Stimulated activated CD4-positive, alpha-beta T cell treated with anti-CD3 and anti-CD28 coated beads, Interleukin-1b, Interleukin-23, amount 100 ng/mL, for 1 hour (primary cell): ENCODE measurements at places on chromosomes 1 and 21.

DNA sequence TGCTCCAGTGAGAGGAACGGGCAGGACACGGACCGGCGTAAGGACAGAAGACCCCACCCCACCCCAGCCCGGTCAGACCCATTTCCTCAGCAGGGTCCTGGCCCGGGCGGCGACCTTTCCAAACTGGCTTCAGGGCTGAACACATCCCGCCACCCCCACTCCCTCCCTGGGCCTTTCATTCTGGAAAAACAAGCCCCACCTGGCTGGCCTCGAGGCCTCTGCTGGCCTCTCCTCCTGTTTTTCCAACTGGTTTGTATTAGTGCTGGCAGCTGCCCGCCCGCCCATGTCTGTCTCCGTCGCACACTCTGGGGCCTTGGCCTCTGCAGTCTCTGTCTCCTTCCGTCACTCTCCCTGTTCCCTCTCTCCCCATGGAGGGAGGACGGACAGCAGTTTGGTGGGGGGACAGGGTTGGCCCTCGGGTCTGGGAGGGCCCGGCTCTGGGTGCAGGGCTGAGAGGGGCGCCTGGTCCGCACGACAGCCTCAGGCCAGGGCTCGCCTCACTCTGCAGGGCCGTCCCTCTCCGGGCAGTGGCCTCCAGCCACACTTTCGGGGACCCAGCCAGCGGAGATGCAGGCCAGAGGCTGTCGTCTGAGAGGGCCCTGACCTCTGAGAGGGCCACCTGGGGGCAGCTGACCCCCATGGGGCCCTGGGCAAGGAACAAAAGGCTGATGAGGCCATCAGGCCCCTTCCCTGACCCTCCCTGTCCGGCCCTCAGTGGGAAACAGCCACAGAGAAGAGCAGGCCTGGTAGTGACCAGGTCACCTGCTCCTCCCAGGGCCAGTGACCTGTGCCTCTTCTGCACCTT is 1.5 kb upstream of the MXRA8 start:
- DNase-seq, result no peak

- DNase-seq, result no peak
Observed at GRCh38 chr1:235642011-235642942, 7.3 kb downstream of the GNG4 start.

DNA sequence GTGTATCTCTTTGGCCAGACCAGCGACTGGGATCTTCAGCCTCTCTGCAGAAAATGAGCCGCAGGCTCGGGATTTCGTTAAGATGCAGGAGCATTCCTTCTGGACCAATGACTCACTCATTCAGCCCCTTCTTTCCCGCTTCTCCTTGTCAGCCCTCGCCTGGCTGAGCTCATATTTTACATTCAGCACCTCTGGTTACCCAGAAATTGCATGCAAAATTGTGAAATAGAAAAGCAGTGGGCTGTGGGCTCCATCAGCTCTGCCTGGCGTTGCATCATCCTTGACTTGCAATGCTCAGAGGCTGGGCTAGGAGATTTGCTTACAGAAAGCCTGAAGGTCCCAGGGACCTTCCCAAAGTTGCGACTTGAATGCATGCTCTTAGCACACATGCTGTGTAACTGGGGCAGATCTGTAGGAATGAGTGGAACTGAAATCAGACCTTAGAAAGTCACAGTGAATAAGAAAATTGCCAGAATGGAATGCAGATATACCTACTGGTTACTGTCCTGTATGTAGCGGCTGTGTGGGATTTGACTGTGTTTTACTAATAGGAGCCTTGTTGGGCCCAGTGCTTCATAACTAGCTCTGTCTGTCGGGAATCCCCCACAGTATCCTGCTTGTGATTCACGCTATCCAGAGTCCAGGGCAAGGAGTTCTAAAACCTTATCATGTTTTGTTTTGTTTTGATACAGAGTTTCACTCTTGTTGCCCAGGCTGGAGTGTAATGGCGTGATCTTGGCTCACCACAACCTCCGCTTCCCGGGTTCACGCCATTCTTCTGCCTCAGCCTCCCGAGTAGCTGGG is 444.8 kb downstream of the KIF26B start:
- no peak for DNase-seq

DNA sequence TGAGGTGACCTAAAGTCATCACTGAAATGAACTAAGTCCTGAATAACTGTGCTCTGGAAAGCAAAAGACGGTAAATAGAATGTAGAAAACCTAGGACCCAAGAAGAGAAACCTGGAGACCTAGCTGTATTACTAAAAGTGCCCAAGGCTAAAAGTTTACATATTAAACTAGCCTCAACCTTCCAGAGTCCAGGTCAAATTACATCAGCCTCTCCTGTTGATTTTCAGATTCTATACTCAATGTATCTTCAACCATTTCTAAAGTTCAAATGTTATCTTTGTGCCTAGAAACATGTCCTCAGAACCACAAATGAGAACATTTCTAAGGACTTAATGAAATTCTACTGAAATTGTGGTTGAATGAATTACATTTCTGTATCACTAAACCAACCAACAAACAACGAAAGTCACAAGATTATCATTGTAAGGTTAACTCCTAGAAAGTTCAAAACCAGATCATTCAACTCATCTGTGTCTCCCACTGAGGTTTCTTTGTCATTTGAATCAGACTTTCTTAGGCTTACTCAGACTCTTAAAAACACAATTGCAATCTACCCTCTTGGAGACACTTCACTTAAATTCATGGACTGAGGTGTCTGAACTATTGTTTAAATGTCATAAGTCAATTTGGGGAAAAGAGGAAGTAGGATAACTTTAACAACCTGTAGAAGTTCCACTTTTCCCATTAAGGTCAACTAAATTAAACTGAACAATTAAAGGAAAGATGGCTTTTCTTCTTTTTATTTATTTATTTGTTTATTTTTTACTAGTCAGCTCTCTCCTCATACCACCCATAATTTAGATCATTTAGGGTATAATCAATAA is 207.7 kb downstream of the BARHL2 start:
- DNase-seq, result no peak

DNA sequence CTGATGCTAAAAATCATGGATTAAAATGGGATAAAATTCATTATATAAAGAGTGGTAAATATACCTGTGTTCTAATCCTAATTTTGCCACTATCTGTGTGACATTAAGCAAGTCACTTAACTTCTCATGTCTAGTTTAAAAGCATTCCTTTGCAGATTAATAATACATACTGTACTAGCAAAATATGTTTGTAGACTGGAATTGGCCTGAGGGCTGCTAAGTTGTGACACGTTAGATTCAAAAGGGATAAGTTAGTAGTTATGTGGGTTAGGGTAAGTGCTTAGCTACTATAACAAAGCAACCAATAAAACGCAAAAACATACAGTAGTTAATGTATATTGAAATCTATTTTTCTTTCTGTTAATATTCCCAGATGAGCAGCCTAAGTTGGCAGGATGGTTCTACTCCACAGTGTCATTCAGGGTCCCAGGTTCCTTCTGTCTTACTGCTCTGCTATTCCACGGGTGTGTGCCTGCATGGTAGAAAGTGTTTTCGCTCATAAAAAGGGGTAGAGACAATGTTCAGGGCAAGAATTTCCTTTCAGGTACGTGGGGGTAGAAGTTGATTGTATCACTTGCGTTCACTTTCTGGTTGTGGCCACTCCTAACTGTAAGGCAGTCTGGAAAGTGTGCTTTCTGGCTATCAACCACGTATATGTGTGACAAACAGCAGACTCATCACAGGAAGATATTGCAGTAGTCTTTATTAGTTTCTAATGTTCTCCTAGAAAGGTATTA is 239.8 kb downstream of the NFIA start:
- DNase-seq, result no peak

DNA sequence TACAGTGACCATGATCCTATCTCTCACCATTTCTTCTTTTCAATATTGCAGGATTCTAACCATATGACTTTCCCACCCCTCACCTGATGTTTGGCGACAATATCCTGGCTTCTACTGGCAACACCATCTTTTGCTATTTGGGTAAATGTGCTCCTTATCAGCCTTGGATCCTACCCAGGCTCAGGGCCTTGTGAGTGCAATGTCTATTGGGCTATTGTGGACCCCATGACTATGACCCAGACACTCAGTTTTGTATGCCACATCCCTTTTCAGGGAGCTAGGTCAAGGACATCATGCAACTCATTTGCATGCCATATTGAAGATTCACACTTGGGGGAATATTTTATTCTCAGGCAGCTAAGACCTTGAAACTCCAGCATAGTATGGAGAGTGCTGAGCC is 67.9 kb downstream of the DDR2 start:
- DNase-seq, result no peak

DNA sequence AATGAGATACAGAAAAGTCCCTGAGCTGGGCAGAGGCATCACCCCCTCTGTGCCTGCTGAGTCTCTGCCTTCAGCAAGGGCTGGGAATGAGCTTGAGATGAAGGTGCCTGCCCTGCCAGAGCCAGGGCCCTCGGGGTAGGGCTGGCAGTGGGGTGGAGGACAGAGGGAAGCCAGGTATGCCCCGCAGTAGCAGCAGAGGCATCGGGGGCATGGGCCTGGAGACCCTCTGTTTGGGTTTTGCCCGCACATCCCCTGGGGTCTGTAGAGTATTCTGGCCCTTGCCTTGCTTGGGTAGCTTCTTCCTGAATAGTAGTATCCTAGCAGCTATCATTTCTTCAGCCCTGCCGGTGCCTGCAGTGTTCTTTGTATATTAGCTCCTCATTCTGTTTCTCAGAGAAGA is 33.0 kb downstream of the QSOX1 start:
- DNase-seq, result no peak

GRCh38 chr1:107963601-107964335 is 1.2 kb downstream of the VAV3 start:
- DNase-seq, result no peak

DNA sequence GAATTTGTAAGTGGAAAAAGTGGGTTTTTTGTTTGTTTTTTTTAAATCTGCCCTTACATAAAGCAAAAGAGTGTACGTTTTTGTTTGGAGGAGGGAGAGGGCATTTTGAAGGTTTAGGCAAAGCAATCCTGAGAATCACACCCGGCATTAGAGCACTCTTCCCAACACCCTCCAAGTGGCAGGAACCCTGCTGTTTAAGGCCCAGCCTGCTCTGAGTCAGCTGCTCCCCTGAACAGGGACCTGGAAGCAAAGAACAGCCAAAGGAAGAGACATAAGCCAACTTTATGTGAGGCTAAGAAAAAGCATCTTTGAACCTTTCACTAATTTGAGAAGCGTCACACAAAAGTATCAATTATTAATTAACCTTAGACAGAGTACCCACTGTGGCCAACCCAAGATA is 16.9 kb downstream of the MTFR1L start:
- DNase-seq, result no peak

- DNase-seq, result peak; percentile 10
Observed at GRCh38 chr1:47262787-47263413, 30.9 kb upstream of the TAL1 start.

DNA sequence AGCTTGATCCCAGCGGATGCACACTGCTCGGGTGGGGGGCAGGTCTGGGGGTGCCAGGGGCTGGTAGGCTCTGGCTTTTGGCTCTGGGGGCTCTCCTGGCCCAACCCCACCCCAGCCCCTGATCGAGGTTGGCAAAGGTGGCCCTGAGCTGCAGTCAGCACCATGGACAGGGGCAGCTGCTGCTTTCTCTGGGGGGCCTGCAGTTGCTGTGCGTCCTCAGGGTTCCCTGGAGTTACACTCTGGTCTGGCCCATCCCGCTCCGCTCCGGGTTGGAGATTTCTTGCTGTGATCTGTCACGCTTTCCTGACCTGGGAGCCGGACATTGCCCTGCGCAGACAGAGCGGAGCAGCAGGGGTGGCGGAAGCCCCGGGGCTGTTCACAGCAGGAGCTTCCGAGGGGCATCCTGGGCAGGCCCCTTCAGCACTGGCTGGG is 8.0 kb upstream of the PLCH2 start:
- peak; percentile 9 for DNase-seq

GRCh38 chr21:41363370-41364270 is 1.8 kb downstream of the MX2 start:
- no peak for DNase-seq

GRCh38 chr21:33661146-33661545 is 18.8 kb downstream of the ITSN1 start:
- DNase-seq, result no peak

- no peak for DNase-seq
Observed at GRCh38 chr1:39113109-39113743, 87.1 kb downstream of the NDUFS5 start.

- no peak for DNase-seq
Observed at GRCh38 chr1:231522931-231523642, 5.4 kb upstream of the TSNAX start.

- DNase-seq, result no peak
Observed at GRCh38 chr1:216580538-216581057, 142.6 kb downstream of the ESRRG start.

DNA sequence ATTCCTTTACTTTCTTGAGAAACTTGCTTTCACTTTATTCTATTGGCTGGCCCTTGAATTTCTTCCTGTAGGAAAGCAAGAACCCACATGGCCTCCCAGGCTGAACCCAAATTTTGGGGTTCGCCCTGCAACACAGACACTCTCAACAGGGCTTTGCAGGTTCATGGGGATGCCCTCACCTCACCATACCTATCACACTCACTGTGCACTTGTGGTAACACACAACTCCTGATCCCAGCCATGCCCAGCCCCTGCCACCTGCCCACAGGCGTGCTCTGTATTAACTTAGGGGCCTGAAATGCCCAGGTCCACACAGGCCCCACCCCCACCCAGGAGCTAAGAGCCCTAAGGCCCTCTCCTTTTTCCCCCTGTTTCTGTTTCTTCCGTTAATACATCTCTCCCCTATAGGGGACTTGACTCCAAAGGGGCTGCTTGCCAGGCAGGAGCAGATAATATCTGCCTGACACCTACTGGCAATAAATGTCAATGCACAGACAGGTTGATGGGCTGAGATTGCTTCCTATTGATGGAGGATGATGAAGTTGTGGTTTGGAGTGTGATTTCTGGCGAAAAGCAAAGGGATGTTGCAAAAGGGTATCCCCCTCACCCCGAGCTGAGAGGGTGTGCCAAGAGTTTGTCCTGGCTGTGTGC is 171.5 kb downstream of the AJAP1 start:
- DNase-seq, result no peak

- peak; percentile 45 for DNase-seq
Observed at GRCh38 chr1:43414634-43415223, 25.0 kb downstream of the SZT2 start.

DNA sequence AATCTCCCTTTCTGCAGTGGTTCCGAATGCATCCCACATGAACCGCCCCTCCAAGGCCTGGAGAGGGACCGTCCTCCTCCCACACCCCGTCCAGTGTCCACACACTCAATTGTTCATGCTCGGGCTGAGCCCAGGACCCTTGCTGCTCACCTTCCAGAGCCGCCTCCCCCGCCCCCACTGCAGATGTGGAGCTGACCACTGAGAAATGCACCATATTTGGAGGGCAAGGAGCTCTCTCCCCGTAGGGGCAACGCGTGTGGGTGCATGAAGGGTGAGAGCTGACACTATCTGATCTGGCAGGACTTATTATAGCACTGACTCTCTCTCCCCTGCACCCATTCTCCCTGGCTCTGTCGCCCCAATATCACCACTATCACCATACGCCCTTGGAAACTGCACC is 4.0 kb upstream of the S100A3 start:
- no peak for DNase-seq

DNA sequence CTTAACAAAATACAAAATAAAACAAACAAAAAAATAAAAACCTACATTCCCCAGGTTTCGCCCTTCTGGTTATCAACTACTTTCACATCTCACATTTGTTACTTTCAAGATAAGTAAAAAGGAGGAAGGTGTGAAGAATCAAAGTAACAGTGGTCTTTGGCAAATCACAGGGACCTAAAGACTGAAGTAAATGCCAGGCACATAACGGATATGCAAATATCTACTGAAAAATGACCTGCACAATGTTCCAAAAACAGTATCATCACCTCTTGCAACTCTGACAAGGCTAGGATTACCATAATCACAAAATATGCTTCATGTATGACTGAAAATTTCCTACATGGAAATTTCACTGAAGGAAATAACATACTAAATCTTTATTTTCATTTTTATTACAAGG is 29.3 kb downstream of the COP1 start:
- DNase-seq, result no peak

- no peak for DNase-seq
Observed at GRCh38 chr1:226364514-226364899, 43.4 kb downstream of the PARP1 start.
